Transverse colon (tissue), 4 donors: ENCODE measurements at places on chromosomes 13 and 19. TPM values are rescaled to one million over a fixed set of nuclear protein-coding genes. Genes with fewer than 3 reads are reported as not detected.
A peak's percentile ranks its signal among the peaks of the same experiment; 100 is the strongest.

IL17D gene
- total RNA-seq, result 1.4 TPM

- peak overlapping the region; percentile 63 for H3K27ac ChIP-seq
- H3K4me1 ChIP-seq, result peaks cover 19% of the 10 kb centered on the region
Observed at GRCh38 chr13:51222686-51223559, 725 bp downstream of the FAM124A start.

ZNF575 gene
- total RNA-seq, result 1.8 TPM

- no peak overlapping the region for H3K27ac ChIP-seq
- DNase-seq, result no peak
- H3K36me3 ChIP-seq, result no peaks in the 10 kb centered on the region
- H3K4me1 ChIP-seq, result no peaks in the 10 kb centered on the region
- no peak overlapping the region for H3K4me3 ChIP-seq
Observed at GRCh38 chr13:26024558-26024957, 27.3 kb downstream of the SHISA2 start.

- H3K4me3 ChIP-seq, result no peak overlapping the region
- no peak overlapping the region for H3K27ac ChIP-seq
- no peak for DNase-seq
- H3K36me3 ChIP-seq, result peaks cover 19% of the 10 kb centered on the region
- peaks cover 35% of the 10 kb centered on the region for H3K4me1 ChIP-seq
Observed at GRCh38 chr19:1090731-1091543, 4.2 kb downstream of the POLR2E start.

DNA sequence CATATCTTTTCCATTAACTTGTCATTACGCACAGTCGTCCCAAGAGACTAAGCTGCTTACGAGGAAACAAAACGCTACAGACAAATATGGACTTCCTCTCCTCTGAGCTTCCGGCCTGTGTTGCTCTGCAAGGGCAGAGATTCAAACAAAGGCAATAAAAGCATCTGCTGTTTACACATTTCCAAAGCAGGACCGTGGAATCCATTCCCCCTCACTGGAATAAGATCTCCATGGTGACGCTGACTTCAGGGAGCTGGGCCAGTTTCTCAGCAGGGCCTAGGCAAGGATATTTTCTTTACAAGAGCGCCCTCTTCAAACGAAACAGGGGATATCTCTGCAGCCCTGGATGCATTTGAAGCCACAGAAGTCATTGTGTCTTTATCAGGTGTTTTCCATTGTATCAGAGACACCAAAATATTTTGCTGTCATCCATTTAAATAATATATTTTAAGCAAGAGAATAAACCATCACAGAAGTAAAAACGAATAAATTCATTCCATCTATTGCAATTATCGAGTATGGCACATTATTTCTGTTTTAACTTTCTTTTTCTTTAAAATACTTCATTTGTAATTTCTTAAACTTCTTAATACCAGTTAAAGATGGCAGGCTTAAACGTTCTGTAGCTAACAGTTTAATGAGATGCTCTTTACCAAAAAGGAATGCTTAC, 177.5 kb downstream of the DCLK1 start:
- H3K4me1 ChIP-seq, result no peaks in the 10 kb centered on the region
- peak; percentile 49 for DNase-seq
- no peaks in the 10 kb centered on the region for H3K36me3 ChIP-seq

KCTD4 gene
- total RNA-seq, result 1.9 TPM
